ENCODE measurements at places on chromosomes 4 and X.

GRCh38 chr4:181293014-181293413, 950.2 kb upstream of the TENM3 start:
- no peak for DNase-seq

DNA sequence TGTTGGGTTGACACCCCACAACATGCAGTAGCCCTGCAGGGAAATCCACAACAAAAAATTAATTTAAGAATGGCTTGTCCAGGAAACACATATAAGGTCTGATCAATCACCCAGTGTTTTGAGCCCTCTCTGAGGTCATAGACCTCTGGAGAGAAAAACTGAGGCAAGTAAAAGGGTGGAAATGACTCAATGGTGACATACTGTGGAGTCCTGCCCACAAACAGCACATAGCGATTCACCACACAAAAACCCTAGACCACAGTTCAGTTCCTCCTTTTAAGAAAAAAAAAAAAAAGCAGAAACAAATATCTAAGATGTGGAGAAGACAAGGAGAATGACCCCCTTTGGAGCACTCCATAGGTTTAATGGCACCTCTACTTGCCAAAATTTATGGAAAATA, 2691.0 kb downstream of the PCDH7 start:
- no peak for DNase-seq

GRCh38 chr4:167964766-167965373, 127.5 kb upstream of the ANXA10 start:
- no peak for DNase-seq

- DNase-seq: no peak
These were observed 10.3 kb downstream of the SNX25 start for GRCh38 chr4:185219551-185220344.

- no peak for DNase-seq
These were observed 3.8 kb downstream of the CPE start for GRCh38 chr4:165382640-165383039.

DNA sequence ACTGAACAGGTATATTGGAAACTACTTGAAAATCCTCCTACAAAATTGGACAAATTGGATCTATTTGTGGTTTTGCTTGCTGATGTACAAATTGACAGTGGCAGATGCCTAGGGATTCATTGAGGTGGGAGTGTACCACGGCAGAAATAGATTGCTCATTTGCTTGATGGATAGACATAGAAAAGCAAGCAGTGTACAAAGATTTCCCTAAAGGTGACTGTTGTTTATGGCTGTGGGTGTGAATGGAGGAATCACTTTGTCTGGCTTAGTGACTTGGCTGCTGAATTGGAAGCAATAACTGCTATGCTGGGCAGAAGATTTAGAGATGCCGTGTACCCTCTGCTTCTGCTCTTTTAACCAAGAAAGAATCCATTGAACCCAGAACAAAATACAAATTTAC, 191.0 kb upstream of the GRID2 start:
- no peak for DNase-seq

DNA sequence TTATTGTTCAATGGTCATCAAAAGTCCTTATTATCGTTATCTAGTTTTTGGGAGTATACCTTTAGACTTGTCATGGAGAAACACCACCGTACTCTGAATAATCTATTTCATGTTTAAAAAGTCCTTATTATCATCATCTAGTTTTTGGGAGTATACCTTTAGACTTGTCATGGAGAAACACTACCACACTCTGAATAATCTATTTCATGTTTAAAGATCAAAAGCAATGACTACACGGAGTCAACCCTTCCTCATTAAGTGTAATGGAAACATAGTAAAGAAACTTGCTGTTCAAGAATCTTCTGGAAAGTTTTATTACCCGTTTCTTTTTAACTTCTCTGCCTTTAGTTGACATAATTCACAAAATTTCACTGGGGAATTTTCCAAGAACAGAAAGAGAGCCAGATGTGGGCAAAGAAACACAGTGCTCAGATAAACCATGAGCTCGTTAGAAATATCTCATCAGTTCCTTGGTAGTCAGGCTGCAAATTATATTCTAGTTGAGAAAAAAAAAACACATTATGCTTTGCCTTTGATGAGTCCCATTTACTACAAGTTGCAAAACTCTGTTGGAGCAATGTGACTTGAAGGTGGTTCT, 158.8 kb downstream of the AFAP1 start:
- no peak for DNase-seq

DNA sequence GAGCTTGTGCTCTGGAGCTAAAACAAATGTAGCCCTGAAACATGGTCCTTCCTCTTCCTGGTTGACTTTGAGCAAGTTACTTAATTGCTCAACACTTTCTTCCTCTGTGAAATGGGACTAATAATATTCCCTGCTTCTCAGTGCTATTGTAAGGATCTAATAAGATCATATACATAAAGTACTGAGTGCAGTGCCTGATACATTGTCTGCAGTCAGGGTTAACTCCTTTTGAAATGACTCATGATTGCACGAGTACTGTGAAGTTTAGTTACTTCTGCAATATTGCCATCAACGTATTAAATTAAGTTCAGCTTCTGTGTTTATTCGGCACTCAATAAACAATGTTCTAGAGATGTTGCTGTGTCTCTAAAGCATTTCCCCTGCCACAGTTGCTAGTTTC, 91.8 kb upstream of the HPRT1 start:
- DNase-seq: no peak

Data from stimulated activated CD4-positive, alpha-beta T cell treated with anti-CD3 and anti-CD28 coated beads, Interleukin-12 subunit alpha, Interleukin-12 subunit beta, amount 100 ng/mL, for 24 hours (primary cell).